ENCODE measurements at places on chromosomes 16 and 17. TPM values are rescaled to one million over a fixed set of nuclear protein-coding genes. Genes with fewer than 3 reads are reported as not detected.
A peak's percentile ranks its signal among the peaks of the same experiment; 100 is the strongest.

- H3K36me3 ChIP-seq, result no peaks in the 10 kb centered on the region
- no peak overlapping the region for H3K4me3 ChIP-seq
Measured at GRCh38 chr17:74478420-74479100, 12.1 kb downstream of the CD300A start.

DNA sequence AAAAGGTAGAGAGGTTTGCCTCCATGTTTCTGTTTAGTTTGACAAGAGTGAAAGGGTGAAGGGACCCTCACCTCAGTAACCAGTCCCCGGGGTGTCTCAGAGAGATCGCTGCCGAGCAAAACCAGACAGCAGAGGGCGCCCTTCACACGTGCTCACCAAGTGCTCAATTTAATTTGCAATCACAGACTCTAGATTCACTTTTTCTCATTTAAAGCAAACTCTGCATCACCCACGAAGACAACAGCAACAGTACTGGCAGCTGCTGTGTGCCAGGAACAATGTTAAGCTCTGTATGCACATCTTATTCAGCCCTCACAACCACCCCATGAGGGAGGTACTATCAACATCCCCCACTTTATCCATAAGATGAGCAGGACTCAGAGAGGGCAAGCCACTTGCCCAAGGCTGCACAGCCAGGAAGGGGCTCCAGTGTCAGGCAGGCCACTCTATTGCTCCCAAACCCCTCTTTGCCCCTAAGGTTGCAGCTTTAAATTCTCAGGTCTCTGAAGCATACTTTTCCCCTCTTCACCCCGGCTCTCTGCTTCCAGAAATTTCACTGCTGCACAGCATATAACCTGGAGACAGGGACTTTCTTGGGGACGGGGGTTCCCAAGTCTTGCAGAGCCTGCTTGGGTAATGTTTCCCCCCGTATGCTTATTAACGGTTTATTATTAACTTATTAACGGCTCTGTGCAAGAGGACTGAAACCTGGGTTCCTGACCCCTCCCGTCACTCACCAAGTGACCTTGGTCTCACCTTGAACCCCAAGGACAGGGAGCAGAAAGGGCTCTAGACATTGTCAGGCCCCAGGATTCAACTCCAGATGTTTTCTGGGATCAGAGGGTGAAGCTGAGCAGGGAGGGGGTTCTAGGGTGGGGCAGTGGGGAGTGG lies 70.9 kb downstream of the CNGB1 start:
- H3K4me1 ChIP-seq, result no peaks in the 10 kb centered on the region
- H3K27ac ChIP-seq, result no peak overlapping the region
- DNase-seq, result peak; percentile 81
- H3K36me3 ChIP-seq, result no peaks in the 10 kb centered on the region
- H3K4me3 ChIP-seq, result no peak overlapping the region

DNA sequence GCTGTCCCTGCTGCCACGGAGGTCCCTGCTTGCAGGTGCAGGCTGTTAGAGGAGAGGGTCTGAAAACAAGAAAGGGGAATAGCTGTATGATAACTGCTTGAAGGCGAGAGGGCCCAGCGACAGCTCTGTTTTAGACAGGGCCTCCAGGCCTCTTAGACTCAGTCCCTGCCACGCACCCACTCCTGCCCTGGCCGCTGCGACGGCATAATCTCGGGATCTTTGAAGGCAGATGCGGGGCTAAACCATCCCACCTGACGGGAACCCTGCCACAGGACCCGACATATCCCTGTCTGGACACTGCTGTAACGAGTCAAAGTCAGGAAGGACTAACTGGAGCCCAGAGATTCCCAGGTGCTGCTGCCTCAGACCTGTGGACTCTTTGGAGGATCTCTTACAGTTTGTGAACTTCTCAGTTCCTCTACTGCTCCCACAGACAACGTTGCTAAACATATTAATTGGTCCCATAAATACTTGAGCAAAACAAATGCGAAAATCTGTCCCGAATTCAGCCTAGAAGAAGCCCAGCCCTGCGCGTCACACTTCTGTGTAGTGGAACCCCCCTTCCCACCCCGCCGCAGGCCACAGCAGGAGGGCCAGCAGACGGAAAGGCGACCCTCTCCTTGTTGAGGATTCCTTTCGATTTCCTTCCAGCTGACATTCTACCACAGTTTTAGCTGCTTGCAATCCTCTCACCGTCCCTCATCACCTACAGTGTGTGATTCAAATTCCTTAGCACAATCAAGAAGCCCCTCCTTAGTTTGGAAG lies 998 bp upstream of the TMEM11 start:
- DNase-seq, result no peak
- no peaks in the 10 kb centered on the region for H3K36me3 ChIP-seq
- no peaks in the 10 kb centered on the region for H3K27me3 ChIP-seq
- peak overlapping the region; percentile 81 for H3K4me3 ChIP-seq

DNA sequence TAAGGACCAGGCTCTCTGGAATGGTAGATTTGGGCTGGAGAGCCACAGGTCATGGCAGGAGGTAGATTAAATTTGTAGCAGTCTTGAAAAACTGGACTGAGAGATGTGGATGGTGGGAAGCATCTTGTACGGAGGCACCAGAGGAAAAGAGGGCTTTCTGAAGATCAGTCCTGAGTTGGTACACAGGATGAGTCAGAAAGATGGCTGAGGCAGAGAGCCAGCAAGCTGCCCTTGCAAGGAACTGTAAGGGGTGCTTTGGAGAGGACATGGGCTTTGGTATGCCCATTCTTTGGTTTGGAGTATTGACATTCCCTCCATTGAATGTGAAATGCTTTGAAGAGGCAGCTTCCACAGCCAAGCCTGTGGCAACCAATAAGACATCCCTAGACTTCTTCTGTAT lies 55.9 kb downstream of the MYOCD start:
- H3K27me3 ChIP-seq, result no peaks in the 10 kb centered on the region
- no peak overlapping the region for H3K4me3 ChIP-seq
- no peak overlapping the region for H3K27ac ChIP-seq
- no peak for DNase-seq

DNA sequence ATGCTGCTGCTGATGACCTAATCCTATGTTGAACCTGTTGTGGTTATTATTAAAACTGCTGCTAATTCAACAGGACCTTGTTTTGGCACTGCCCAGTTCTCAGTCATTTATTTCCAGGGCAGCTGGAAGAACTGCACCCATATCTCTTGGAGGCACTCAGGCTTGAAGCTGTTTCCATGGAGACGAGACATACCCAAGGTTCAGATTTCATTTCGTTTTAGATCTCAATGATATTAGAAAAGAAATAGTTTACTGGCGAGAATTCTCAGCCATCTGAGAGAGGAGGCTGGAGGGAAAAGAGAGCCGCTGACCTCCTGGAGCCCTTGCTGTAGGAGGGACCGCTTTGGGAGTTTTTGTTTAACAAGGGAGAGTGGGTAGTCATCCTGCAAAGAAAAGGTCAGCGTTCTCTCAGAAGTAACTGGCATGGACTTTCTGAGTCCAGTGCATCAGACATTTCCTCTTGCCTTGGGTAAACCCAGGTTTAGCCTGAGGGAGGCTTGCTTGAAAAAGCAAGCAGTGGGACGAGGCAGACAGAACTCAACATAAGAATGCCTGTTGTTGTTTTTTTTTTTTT lies 75.4 kb downstream of the YPEL2 start:
- H3K4me1 ChIP-seq, result peaks cover 17% of the 10 kb centered on the region
- no peak overlapping the region for H3K4me3 ChIP-seq
- no peaks in the 10 kb centered on the region for H3K36me3 ChIP-seq
- H3K27me3 ChIP-seq, result no peaks in the 10 kb centered on the region

DNA sequence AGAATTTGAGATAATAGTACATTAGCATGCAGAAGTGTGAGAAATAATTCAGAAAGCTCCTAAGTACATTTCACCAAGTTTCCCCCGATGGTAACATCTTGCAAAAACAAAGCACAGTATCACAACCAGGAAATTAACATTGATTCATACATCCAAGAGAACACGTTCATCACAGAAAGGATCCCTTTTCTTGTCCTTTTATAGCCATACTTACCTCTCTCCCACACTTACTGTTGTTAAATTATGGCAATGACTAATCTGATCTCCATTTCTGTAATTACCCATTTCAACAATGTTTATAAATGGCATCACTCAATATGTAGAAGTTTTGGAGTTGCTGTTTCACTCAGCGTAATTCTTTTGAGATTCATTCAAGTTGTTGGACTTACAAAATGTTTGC lies 1260.0 kb downstream of the CDH8 start:
- no peaks in the 10 kb centered on the region for H3K4me1 ChIP-seq
- no peak overlapping the region for H3K4me3 ChIP-seq
- no peaks in the 10 kb centered on the region for H3K36me3 ChIP-seq

DNA sequence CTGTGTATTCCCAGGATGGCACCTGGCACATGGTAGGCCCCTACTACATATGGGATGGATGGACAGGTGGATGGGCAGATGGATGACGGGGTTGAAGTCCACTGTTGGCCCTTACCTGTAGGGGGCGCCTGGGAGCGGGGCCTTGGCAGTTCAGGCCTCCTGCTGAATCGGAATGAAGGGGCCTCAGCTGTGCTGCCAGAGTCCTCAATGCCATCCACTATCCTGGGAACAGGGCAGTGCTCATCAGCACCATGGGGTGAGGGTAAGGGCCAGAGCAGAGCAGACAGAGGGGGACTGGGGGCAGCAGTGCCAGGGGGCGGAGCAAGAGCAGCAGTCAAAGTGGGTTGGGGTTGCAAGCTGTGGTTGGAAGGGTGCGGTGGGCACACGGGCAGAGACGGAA lies 8.3 kb upstream of the RAB5C start:
- no peak overlapping the region for H3K27ac ChIP-seq
- H3K4me1 ChIP-seq, result no peaks in the 10 kb centered on the region
- no peak overlapping the region for H3K4me3 ChIP-seq
- no peak for DNase-seq
- H3K27me3 ChIP-seq, result no peaks in the 10 kb centered on the region
- H3K36me3 ChIP-seq, result no peaks in the 10 kb centered on the region

- no peak overlapping the region for H3K27ac ChIP-seq
- peaks cover 27% of the 10 kb centered on the region for H3K4me1 ChIP-seq
- no peaks in the 10 kb centered on the region for H3K27me3 ChIP-seq
- no peak overlapping the region for H3K4me3 ChIP-seq
- peaks cover 75% of the 10 kb centered on the region for H3K36me3 ChIP-seq
Measured at GRCh38 chr17:37729905-37730304, 15.0 kb downstream of the HNF1B start.

DNA sequence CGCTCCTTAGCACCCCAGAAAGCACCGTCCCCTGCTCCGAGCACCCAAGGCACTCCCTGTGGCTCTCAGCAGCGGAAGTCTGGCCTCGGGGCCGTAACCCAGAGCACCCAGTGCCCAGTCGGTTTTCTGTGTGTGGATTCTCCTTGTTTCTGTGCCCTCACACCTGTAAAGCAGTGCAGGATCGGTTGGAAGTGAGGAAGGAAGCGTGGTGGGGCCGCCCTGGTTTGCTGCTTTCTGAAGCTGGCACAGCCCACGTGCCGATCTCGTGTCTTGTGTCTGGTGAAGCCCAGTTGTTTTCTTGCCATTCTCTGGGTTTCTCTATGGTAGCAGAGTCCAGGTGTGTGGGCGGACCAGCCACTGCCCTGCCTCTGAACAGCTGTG lies 3.7 kb downstream of the ACSF3 start:
- DNase-seq, result no peak
- no peaks in the 10 kb centered on the region for H3K4me1 ChIP-seq
- no peak overlapping the region for H3K27ac ChIP-seq
- no peaks in the 10 kb centered on the region for H3K27me3 ChIP-seq
- no peak overlapping the region for H3K4me3 ChIP-seq

- peaks cover 4% of the 10 kb centered on the region for H3K36me3 ChIP-seq
- no peak overlapping the region for H3K27ac ChIP-seq
- H3K4me3 ChIP-seq, result no peak overlapping the region
- H3K27me3 ChIP-seq, result no peaks in the 10 kb centered on the region
- peak; percentile 73 for DNase-seq
- no peaks in the 10 kb centered on the region for H3K4me1 ChIP-seq
Measured at GRCh38 chr17:80930335-80931279, 61.0 kb upstream of the CHMP6 start.

- no peak overlapping the region for H3K4me3 ChIP-seq
- peak overlapping the region; percentile 94 for H3K27ac ChIP-seq
- peak; percentile 56 for DNase-seq
- H3K36me3 ChIP-seq, result no peaks in the 10 kb centered on the region
- no peaks in the 10 kb centered on the region for H3K27me3 ChIP-seq
Measured at GRCh38 chr17:40323391-40324381, 14.7 kb downstream of the RARA start.

GH1 gene
- total RNA-seq, result not detected

SPNS2 gene
- total RNA-seq, result 60.5 TPM

FZD2 gene
- total RNA-seq, result 4.7 TPM

Measured in kidney (tissue), 22 donors.